Activated CD8-positive, alpha-beta T cell treated with anti-CD3 and anti-CD28 coated beads for 36 hours (primary cell): ENCODE measurements at places on chromosomes 2 and 18.

- no peak for DNase-seq
These were observed 177.9 kb downstream of the TPGS2 start for GRCh38 chr18:36650906-36651305.

GRCh38 chr2:230226051-230226551, 565 bp downstream of the SP140 start:
- no peak for DNase-seq

- DNase-seq = no peak
These were observed 304.8 kb downstream of the TRIB2 start for GRCh38 chr2:13021470-13021957.

GRCh38 chr18:78492064-78492812, 487.4 kb upstream of the SALL3 start:
- DNase-seq = no peak

DNA sequence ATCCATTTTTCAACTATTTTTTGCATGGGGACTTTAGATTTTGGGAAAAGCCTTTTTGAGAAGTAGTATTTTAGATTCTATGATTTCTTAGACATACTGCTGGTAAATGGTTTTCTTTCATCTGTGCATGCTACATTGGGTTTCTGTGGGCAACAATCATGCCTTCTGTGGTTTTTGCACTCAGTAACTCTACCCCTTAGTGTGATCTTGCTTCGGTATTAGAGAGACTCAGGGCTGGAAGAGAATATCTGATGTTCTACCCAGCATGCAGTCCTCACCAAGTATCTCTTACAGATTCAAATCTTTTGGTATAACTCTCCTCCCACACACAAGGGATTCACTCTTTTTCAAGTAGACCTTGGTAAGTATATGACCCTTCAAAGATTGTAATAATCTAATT, 183.0 kb downstream of the PMAIP1 start:
- no peak for DNase-seq

DNA sequence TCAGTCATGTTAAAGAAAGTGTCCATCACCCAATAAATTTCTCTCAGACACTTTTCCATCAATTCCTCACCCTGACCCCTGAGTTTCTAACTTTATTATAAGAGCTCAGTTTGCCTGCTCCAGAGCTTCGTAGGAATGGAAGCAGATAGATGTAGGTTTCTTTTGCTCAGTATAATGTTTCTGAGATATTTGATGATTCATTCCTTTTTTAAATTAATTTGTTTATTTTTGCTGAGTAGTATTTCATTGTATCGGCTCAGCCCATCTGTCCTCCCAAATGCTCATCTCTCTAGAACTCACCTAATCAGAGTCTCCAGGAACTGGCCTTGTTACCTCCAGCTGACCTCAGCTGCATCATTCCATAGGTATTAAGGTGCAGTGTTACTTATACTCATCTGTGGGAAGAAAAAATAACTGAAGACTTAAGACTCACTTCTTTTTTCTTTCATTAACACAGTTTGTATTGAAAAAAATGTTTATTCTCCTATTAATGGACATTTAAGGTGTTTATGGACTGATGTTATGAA, 11.9 kb upstream of the BCL2L11 start:
- no peak for DNase-seq

- DNase-seq = no peak
These were observed 100.5 kb downstream of the TACR1 start for GRCh38 chr2:75098856-75099255.

DNA sequence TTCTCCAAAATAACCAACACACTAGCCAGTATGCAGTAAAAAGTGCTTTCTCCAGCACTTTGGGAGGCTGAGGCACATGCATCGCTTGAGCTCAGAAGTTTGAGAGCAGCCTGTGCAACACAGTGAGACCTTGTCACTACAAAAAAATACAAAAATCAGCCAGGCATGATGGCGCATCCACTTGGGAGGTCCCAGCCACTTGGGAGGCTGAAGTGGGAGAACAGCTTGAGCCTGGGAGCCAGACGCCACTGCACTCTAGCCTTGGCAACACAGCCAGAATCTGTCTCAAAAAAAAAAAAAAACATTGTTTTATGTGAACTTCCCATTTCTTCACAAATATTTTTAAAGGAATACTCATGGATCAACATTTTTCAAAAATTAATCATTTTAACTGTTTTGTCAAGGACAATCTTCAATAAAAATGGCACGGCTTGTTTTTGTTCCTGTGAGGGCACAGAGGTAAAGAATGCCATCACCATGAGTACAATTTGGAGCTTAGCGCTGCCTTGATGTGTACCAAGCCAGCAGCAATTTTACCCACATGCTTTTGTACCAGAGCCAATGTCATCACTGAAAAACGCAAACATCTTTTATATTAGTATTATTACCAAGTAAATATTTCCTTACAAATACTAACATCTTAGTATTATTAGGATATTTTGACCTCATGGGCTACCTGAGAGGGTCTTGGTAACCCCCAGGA, 26.7 kb downstream of the RAB1A start:
- DNase-seq = no peak

GRCh38 chr2:118779362-118779761, 68.1 kb downstream of the EN1 start:
- DNase-seq = no peak

DNA sequence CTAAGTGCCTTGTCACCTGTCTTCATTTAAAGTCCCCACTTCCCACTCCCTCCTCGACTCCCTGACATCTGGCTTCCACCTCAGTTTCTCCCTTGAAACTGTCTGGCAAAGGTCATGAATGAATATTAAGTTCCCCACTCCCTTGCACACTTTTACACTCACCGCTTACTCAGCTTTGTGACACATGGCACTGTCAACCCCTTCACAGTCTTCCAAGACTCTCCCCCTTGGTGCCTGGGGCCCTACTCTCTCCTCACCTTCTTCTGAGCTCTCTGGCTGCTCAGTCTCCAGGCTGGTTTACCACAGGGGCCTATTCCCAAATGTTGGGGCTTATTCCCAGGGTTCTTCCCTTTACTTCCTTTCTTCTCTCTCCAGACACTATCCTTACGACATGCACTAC, 17.9 kb upstream of the PTPN4 start:
- no peak for DNase-seq

DNA sequence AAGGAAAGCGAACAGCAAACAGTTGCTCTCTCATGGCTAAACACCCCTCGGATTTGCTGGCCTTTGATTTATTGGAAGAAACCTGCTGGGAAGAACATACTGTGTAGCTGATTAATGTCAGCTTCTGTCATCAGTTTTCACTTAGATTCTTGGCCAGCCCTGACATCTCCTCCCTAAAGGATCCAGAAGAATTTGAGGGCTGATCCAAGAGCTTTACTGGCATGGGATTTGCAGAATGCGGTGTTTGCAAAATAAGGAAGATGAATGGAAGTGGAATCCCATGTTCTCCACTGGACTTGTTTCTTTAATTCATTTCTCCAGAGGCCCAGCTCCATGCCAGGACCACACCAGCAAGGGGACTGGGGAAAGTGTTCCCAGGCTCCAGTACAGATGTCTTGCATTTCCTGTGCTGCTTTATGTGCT, 80.5 kb downstream of the RDH14 start:
- no peak for DNase-seq

GRCh38 chr2:109213646-109214433, 84.8 kb downstream of the SH3RF3 start:
- peak; percentile 81 for DNase-seq

GRCh38 chr18:11676867-11677266, 12.2 kb upstream of the GNAL start:
- DNase-seq = no peak

DNA sequence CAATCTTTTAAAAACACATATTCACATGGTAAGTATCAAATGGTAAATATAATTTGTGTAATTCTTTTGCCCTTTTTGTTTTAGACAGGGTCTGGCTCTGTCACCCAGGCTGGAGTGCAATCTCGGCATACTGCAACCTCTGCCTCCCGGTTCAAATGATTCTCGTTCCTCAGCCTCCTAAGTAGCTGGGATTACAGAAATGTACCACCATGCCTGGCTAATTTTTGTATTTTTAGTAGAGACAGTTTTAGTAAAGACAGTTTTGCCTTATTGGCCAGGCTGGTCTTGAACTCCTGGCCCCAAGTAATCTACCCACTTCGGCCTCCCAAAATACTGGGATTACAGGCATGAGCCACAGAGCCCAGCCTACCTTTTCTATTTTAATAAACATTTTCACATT, 182.2 kb downstream of the MYCN start:
- DNase-seq = no peak

DNA sequence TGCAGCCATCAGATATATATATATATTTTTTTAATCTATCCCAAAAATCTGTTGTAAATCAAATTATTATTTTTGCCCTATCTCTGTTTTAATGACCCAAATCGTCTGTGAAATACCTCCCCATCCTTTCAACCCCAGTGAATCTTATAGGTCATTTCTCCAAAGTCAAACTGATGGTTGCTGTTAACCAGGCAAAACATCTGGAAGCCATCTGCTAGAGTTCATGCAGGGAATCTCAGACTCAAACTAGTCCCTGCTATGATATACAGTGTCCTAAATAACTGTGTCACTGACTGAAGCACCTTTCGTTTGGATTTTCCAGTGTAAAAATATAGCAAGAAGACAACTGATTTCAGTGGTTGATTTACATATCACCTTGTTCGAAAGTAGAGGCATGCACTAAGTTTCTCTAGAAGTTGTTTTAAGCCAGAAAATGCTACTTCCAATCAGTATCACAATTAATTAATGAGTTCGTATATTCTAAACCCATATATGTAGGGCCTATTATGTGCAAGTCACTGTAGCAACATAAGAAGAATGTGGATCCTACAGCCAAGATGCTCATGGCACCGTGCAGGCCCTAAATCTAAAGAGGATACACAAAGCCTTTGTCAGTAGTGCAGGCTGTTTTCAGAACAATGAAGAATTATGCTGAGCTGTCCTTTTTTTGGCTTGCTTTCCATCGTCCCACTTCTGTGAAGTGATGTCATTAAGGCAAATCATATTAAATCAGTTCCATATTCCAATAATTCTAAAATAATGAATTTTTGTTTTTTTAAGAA, 566.0 kb downstream of the STK39 start:
- DNase-seq = no peak

- DNase-seq = no peak
These were observed 131.8 kb downstream of the PIGN start for GRCh38 chr18:62054929-62055498.

- DNase-seq = no peak
These were observed 40.9 kb downstream of the TMEM247 start for GRCh38 chr2:46520130-46520711.
